ENCODE measurements at places on chromosomes 6 and 20.

- no peak for DNase-seq
Measured at GRCh38 chr6:163439997-163440396, 25.5 kb downstream of the QKI start.

DNA sequence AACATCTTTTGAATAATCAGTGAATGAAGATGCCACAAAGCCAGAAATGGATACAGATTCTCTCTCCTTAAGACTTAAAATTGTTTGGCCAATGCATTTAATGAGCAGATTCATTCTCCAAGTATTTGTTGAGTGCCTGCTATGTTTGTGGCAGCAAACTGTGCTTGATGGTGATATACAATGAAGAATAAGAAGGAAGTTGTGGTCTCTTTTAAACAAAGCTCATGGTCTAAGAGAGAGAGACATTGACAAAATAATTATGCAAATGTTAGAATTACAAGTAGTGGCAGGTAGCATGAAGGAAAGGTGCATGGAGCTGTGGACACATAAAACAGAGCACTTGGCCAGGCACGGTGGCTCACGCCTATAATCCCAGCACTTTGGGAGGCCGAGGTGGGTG, 28.3 kb downstream of the NFATC2 start:
- no peak for DNase-seq

GRCh38 chr6:42451333-42452170, at the start of gene TRERF1:
Gene TRERF1 (minus strand): TSS chr6:42451926. CDS start chr6:42269590, 182,336 bp downstream.
- peak; percentile 39 for DNase-seq

- peak; percentile 21 for DNase-seq
Measured at GRCh38 chr6:41371461-41371991, 36.1 kb downstream of the NCR2 start.

DNA sequence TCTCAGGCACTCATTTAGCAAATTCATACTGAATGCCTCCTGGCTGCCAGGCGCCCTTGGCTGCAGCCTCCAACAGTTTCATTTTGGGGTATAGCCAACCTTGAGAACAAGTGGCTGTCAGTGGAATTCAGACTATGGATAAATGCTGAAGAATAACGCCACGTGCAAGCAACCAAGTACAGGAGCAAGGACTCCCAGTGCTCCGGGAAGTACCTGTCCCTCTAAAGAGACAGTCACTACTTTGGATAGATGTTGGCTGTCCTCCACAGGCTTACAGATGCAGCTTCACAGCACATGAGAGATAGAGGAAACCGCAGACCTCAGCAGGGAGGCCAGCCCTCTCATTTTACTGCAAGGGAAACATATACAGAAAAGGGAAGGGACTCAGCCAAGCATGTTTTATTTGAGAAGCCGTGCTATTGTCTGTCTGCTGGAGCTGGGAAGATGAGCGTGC, 658.2 kb downstream of the PTPRT start:
- DNase-seq: no peak

GRCh38 chr6:83927470-83927869, 68.0 kb downstream of the CYB5R4 start:
- DNase-seq: no peak

DNA sequence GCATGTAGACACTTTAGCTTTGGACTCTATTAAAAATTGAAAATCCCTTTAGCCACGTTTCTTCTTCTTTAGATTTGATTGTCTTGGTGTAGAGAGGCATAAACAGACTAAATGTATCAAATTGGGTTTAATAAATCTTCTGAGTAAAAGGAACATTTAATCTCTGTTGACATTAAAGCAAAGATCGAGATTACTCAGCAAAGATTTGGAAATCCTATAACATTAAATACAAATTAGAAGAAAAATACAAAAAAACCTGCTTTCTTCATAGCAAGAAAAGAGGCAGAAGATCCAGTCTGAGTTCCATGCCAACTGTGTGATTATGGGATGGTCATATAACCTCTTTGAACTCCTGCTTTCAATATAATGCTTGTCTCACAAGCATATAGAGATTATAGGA, 172.3 kb downstream of the GJA1 start:
- no peak for DNase-seq

DNA sequence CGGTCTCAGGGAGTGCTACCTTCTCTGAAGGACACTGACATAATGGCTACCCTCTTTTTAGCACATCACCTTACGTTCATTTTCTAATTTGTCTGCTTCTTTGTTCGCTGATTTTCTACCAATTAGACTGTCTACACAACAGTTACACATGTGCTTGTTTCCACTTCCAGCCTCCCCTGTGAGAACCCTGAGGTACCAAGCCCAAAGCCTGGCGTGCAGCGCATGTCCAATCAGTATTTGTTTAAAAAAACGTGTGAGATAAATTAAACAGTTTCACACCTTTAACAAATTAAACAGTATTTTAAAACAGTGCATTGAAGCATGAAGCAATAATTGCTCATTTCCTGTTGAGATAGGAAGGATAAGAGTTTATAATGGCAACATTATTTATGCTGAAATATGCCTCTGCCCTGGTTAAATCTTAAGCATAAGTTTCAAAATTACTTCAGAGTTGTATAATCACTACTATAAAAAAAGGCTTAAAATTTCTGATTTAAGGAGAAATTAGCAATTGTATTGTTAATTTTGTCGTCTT, 88.9 kb downstream of the MAP3K5 start:
- no peak for DNase-seq

GRCh38 chr6:11208267-11208666, 24.2 kb downstream of the NEDD9 start:
- no peak for DNase-seq

DNA sequence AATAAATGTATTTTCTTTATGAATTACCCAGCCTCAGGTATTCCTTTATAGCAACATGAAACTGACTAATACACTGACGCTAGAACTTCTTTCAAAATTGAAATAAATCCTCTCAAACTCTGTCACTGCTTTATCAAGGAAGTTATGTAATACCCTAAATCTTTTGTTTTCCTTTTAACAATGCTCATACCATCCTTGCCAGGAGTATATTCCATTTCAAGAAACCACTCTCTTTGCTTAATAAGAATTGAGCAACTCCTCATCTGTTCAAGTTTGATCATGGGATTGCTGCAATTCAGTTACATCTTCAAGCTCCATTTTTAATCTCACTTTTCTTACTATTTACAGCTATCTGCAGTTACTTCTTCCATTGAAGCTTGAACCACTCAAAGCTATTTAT, 707.6 kb upstream of the MARCKS start:
- DNase-seq: no peak
